Activated CD4-positive, alpha-beta T cell treated with anti-CD3 and anti-CD28 coated beads for 4 hours (primary cell): ENCODE measurements at places on chromosomes 11 and 22.

DNA sequence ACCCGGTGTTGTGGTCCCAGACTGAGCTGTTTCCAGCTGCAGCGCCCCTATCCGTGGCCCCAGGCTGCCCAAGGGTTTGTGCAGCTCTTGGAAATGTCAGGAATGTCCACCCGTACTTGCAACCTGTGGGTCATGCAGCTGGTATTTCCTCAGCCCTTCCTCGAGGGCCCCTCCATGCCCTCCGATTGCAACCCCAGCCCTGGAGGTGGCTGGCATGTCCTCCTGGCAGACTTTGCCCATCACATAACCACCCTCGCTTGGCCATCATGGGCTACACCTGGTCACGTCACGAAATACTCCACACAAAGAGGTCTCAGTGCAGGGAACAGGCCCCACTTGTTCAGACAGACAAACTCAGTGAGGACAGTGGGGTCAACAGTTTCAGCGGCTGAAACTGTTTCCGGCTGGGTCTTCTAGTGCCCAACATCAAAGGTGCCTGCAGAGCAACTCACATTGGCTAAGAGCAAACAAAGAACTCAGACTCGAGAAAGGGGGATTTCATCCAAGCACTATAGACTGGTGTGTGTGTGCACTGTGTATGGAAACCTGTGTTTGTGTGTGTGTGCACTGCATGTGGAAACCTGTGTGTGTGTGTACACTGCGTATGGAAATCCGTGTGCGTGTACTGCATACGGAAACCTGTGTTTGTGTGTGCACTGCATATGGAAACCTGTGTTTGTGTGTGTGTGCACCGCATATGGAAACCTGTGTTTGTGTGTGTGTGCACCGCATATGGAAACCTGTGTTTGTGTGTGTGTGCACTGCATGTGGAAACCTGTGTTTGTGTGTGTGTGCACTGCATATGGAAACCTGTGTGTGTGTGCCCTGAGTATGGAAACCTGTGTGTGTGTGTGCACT is 72.8 kb upstream of the CCND1 start:
- no peak for DNase-seq

GRCh38 chr11:96483374-96483955 is 93.7 kb downstream of the JRKL start:
- no peak for DNase-seq

- DNase-seq = no peak
Observed at GRCh38 chr11:63783925-63784592, 15.5 kb upstream of the ZFTA start.

DNA sequence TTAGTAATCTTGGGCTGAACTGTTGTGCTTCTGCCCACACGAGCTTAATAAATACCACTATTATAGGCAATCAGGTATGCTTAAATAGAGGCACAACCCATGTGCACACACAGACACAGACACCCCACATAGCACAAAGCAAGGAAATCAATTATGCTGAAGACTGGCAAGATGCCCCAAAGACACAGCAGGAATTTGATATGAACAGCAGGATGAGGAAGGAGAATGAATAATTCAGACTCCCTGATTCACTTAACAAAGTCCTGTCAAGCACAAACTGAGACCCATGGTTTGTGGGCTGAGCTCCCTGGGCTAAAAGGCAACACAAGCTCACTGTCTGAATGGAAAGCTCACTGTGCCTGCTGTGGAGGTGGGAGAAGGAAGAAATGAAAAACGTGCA is 42.5 kb downstream of the RBFOX2 start:
- no peak for DNase-seq

DNA sequence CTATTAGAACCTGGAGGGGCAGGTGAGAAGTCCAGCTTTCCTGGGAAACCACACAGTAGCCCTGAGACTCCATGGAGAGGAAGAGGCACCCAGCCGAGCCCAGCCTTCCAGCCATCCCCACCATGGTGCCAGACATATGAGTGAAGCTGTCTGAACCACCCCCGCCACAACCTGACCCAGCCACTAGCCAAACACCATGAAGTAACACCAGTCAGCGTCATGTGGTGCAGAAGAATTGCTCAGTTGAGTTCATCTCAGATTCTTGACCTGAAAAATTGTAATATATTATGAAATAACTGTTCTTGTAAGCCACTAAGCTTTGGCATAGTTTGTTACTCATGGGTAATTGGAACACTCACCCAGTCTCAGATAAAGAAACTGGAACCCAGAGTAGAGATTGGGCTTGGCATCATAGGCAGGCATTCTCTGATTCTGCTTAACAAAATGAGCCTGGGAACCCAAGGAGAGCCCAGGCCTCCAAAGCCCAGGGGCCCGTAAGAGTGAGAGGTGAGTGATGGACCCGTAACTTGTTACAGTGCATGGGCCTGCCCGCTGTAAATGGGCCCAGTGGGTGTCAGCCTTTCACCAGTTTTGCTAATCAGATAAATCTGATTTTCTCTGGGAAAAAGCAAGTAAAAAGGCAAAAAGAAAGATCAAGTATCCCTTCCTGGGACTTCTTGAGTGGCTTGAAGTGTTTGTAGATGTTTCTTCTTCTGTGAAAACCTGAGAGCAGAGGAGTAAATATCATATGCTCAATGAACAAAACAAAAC is 305.5 kb downstream of the DDX10 start:
- no peak for DNase-seq

DNA sequence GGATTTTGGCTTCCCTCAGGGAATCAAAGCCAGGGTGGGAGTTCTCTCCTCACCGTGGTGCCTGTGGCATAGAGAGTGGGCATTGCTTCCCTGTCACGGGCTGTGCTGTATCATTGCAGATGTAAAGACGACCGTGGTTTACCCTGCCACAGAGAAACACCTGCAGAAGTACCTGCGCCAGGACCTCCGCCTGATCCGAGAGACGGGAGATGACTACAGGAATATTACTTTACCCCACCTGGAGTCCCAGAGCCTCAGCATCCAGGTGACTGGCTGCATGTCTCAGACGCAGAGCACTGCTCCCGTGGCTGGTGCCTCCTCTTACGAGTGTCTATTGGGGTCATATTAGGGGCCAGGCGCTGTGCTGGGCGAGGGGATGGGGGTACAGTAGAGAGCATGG is 24.2 kb upstream of the ST3GAL4 start:
- DNase-seq = no peak
